SJSA1 (cell line): ENCODE measurements at places on chromosomes 3 and 15. TPM values are rescaled to one million over a fixed set of nuclear protein-coding genes. Genes with fewer than 3 reads are reported as not detected.

The TMCO5A gene
- not detected in 2 replicates for total RNA-seq

The TP63 gene
- not detected in 2 replicates for total RNA-seq

GRCh38 chr3:66376568-66376967 lies 124.3 kb downstream of the LRIG1 start:
- no peak for DNase-seq

DNA sequence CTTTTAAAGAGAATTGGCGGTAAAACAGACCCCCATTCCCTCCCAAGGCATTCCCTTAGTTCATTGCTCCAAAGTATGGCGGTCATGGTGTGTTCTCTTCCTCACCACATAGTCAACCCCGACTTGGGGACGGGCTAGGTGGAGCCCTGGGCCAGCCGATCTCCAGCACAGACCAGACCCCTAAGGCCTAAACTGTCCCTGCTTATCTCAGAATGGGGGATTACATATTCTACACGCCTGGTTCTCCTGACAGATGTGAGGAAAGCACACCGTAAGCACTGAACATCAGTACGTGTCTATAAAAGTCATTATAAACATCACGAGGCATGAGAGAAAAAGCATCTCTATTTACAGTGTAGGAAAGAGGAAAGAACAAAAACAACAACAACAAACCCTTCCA lies 244.5 kb upstream of the STT3B start:
- DNase-seq, result no peak

- DNase-seq, result no peak
These were observed 1.1 kb downstream of the NEO1 start for GRCh38 chr15:73053398-73053723.

The ADIPOQ gene
- total RNA-seq, result not detected in 2 replicates

DNA sequence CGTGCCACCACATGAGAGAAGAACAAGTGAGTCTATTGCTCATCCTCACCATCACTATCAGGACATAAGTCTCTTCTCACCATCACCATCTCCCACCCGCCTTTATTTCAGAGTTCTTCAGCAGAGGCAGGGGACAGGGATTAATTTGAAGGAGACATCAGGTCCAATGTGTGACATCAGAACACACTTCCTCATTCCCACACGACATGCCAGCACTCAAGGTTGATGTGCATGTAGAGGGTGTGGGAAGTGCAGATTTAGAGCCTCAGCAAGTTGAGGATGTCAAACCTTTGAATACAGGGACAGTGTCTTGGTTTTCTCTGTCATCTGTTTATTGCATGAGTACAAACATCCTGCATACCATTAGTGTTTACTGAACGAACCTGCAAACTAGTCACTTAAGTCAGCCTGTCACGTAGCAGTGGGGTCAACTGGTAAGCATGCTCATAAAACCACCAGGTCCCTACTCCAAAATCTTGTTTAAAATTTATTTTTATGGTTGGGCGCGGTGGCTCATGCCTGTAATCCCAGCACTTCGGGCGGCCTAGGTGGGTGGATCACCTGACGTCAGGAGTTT lies 104.4 kb downstream of the MYLK start:
- no peak for DNase-seq

- no peak for DNase-seq
These were observed 103.1 kb downstream of the CMSS1 start for GRCh38 chr3:99920481-99921376.

GRCh38 chr3:174162550-174162949 lies 696.6 kb upstream of the NAALADL2 start:
- no peak for DNase-seq

DNA sequence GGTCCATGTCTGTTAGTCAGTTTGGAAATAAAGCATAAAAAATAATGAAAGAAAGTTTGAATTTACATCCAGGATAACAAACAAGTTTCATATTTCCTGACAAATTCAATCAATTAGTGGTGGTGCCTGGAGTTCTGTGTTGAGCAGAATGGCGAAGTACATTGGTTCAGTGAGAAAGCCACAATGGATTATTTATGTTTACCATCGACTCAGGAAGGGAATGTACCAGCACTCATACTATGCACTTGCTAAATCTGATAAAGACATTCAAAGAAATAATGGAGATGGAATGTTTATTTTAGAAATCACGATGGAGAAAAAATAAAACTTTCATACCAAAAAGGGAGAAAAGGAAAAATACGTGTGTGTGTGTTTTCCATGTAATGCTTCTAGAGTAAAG lies 45.3 kb upstream of the MME start:
- no peak for DNase-seq

- no peak for DNase-seq
These were observed 43.2 kb downstream of the KNL1 start for GRCh38 chr15:40637221-40637745.

DNA sequence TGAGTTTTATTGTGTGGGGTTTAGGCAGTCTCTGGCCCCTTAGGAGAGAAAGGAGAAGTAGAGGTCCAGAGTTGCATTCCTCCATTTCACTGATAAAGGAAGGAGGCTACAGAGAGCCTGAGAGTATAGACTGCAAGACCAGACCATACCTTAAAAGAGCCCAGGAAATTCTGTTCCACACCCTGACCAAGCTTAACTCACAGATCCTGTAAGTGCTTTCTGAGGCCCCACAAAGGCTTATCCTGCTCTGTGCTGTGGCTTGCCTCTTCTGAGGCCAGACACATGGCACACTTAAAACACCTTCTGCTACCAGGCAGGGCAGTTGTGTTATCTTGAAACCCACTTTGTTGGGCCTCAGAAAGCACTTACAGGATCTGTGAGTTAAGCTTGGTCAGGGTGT lies 39.2 kb upstream of the LEKR1 start:
- no peak for DNase-seq

- DNase-seq, result no peak
These were observed 32.2 kb downstream of the KAT2B start for GRCh38 chr3:20072422-20072821.

DNA sequence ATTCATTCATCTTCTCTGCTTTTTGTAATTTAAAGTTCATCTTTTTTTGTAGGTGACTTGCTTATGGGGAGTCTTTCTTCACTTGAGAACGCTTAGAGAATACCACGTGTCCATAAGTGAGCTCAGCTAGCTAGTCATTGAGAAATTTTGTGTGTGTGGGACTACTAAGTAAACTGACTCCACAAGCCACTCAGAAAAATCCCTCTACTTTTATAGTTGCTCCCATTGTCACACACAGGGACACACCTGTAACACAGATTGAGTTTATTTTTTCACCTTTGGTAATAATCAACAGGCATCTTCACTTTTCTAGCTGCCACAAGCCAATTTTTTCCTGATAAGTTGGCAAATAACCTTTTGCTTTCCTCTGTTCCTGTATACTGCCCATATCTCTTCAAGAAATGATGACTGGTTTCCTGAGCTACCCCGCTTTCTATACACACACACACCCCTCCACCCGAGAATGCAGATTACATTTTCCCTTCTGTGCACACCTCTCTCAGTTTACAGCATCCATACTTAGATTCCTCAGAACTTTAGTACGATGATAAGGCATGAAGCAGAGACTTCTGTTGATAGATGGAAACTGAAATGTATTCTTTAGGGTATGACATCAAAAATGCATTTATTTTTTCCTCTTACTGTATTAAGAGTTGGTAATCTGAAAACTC lies 4.6 kb downstream of the TSC22D2 start:
- DNase-seq, result no peak

GRCh38 chr3:58189691-58190090 lies 21.1 kb downstream of the DNASE1L3 start:
- DNase-seq, result no peak

DNA sequence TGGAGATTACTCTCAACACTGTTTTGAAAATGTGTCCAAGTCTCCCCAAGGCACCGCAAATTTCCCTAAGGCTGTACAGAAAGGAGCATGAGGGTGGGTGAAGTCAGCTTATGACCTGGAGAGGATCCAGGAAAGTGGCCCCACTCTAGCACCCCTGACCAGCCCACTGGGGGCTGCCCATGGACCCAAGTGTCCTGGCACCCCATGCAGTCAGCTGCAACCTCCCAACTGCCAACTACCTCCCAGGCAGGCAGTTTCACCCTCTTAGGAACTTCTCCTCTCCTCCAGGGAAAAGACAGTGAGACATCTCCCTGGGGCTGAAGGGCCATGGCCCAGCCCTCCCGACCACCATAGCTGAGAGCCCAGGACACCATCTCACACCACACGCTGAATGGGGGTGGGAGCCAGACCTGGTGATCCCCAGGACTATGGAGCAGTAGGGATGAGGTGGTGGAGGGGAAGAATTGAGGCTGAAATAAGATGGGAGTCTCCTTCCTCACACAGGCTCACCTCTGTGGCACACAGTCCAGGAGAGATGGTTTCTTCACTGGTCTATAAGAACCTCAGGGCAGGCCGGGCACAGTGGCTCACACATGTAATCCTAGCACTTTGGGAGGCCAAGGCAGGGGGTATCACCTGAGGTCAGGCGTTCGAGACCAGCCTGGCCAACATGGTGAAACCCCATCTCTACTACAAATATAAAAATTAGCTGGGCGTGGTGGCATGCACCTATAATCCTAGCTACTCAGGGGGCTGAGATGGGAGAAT lies 104.4 kb downstream of the DAPK2 start:
- no peak for DNase-seq

DNA sequence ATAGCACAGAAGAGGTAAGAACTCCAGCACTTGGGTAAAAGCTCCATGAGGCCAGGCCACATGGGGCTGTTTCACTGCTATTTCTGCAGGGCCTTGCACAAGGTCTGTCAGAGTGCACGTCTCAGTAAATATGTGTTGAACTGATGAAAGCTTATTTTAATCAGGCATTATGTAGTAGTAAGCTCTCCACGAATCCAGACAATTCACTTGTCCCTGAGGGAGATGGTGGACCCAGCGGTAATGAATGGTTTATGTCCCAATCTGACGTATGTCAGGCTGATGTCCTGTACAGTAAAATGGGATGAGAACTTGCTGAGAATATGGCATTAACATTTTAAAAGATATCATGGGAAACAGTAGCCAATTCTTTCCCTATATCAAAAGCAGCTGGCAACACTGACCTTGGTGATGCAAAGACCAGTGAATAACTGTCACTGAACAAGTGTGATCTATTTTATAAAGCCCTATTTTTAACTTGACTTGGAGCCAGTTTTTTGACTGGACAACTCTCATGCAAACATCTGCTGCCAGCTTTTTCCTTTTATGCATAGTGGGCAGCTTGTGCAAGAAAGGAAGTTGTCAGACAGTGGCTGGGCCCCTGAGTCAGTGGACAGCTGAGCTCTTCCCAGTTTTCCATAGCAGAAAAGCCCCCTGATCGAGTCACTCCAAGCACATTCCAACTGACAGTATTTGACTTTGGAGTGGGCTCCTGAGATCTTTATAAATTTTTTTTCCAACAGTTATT lies 519.8 kb upstream of the MDFIC2 start:
- DNase-seq, result no peak

- no peak for DNase-seq
These were observed 61.9 kb upstream of the STXBP5L start for GRCh38 chr3:120846073-120846472.

The SH2D7 gene
- total RNA-seq, result not detected in 2 replicates
